T-cell (primary cell): ENCODE measurements at places on chromosomes 12 and 14.

DNA sequence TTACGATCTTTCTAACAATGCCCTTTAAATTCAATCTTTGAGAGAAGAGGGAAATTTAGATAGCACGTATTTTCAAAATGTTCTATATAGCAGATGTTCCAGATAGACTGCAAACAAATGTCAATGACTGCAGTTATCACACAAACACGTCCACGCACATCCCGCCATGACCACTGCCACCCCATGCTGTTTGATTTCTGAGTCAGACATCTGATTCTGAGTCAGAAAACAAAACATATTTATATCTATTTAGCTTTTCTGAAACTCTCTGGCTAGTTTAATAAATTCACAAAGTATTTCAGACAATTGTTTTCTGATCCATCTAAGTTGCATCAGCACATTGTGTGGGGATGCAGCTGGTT is 105.9 kb upstream of the BCAT1 start:
- DNase-seq = peak; percentile 33

DNA sequence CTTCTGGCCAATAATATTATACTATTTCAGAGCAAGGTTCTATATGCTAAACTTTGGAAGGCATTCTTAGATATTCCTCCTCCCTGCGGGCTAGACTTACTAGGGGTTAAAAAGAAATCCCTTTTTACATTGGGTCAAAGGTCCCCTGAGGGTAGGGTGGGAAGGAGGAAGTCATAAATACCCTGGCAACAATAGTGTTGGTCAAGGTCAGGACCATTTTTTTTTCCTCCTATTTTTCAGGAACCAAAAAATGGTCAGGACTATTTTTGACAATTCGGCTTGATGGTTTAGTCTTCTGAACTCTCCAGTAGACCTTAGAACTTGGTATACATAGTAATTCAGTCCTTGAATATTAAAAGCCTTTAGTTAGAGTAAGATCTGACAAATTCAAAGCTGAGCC is 4.5 kb upstream of the NANOG start:
- DNase-seq = no peak

GRCh38 chr12:123126294-123127181 is 24.4 kb downstream of the PITPNM2 start:
- no peak for DNase-seq

GRCh38 chr14:71395636-71396035 is 488.4 kb downstream of the PCNX1 start:
- no peak for DNase-seq

DNA sequence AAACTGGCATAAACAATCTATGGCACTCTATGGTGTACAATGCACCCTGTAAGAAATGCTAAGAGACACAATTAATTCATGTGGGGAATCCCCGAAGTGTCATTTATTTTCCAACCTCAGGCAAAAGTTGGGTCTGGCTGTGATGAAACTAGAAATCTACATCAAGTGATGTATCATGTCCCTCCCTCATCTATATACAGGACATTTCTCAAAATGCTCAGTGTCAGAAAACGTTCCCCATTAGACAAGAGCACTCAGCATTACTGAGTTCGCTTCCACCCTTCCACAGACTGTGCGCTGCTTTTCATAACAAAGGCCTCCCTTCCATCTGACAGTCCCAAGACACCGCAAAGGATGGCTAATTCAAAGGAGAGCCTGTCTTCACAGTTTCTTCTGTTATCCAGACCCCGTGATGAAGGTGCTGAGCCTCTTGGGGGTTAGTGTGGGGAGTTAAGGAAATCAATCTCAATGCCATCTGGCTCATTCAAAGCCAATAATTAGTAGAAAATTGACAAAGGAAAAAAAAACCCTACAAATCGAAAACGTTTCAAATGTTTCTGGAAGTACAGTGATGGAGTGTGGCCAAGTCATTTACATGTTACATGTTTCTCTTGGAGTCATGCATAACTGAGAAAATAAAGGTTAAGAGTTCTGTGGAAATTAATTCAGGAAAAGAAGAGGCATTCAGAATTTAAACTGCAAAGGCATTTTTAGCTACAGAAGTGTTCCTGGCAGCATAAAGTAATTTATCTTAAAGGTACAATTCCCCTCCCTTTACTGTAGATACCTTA is 7.5 kb downstream of the CCDC88C start:
- no peak for DNase-seq

- DNase-seq = peak; percentile 90
Observed at GRCh38 chr12:112418608-112419296, at the start of gene PTPN11. PTPN11 (plus strand) TSS chr12:112418947; CDS start chr12:112419112, 165 bp downstream.

DNA sequence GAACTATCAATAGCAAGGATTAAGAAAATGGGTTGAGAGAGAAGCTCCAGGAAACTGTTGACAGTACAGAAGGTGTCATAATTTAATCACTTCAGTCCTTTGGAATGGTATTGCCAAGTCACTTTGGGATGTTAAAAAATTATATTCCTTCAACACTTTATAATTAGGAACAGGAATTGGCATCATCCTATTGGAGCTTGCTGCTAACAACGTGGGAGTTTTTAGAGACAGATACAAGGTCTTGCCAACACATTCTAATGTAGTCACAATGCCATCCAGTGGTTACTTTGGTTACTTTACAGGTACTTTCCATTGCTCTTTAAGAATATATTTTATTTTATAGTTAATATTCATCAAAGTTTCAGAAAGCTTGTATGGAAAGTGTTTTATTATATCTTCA is 310.1 kb downstream of the SYT1 start:
- no peak for DNase-seq

- peak; percentile 36 for DNase-seq
Observed at GRCh38 chr14:64235652-64236640, 58.2 kb downstream of the ESR2 start.
